ENCODE measurements at places on chromosomes 13 and 19.
A peak's percentile ranks its signal among the peaks of the same experiment; 100 is the strongest.

- no peak for DNase-seq
- H3K4me1 ChIP-seq: peaks cover 39% of the 10 kb centered on the region
Measured at GRCh38 chr19:14471436-14472187, 3.5 kb downstream of the PTGER1 start.

DNA sequence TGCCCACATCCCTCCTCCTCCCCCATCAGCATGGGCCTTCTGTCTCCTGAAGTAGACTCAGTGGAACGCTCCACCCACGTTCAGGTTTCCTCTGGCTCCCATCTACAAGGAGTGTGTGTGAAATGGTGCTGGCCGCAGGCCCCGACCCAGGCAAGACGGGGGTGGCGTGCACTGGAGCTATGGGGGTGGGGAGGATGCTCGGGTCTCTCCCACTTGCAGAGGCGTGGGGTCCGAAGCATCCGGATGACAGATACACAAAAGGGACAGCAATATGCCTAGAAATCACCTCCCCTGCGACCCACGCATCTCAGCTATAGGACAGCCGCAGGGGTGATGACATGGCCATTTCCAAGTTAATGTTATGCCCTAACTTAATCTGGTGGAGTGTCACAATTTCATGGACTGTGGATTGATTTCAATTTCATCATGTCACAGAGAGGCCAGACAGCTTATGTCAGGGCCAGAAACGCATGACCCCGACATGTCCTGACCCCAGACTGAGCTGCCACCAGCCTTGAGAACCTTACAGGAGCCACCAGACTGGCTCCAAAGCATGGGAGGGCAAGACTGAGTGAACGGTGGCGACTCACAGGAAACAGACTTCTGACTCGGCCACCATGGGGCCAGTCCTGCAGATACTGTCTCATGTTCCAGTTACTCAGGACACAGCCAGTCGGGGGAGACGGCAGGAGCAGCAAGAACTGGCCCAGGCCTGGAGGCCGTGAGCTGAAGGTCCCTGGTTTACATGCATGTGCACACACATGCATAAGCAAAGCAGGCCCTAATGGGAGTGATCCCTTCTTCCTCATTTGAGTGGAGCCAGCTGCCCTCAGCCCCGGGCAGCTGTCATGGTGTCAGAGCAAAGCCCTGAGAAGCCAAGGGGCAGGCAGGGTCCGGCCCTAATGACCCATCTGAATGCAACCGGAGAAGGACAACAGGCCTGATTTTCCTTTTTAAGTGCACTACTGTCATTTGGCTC lies 82.2 kb downstream of the SLC7A1 start:
- no peak for DNase-seq
- no peaks in the 10 kb centered on the region for H3K27me3 ChIP-seq
- peaks cover 24% of the 10 kb centered on the region for H3K36me3 ChIP-seq

- peaks cover 43% of the 10 kb centered on the region for H3K4me1 ChIP-seq
- no peak overlapping the region for H3K4me3 ChIP-seq
- DNase-seq: no peak
- H3K27me3 ChIP-seq: no peaks in the 10 kb centered on the region
- H3K27ac ChIP-seq: no peak overlapping the region
Measured at GRCh38 chr13:99051768-99052455, 74.0 kb upstream of the DOCK9 start.

- H3K27me3 ChIP-seq: no peaks in the 10 kb centered on the region
- H3K4me3 ChIP-seq: no peak overlapping the region
- H3K4me1 ChIP-seq: peaks cover 17% of the 10 kb centered on the region
- no peak for DNase-seq
Measured at GRCh38 chr13:42746866-42747265, 34.5 kb upstream of the FAM216B start.

DNA sequence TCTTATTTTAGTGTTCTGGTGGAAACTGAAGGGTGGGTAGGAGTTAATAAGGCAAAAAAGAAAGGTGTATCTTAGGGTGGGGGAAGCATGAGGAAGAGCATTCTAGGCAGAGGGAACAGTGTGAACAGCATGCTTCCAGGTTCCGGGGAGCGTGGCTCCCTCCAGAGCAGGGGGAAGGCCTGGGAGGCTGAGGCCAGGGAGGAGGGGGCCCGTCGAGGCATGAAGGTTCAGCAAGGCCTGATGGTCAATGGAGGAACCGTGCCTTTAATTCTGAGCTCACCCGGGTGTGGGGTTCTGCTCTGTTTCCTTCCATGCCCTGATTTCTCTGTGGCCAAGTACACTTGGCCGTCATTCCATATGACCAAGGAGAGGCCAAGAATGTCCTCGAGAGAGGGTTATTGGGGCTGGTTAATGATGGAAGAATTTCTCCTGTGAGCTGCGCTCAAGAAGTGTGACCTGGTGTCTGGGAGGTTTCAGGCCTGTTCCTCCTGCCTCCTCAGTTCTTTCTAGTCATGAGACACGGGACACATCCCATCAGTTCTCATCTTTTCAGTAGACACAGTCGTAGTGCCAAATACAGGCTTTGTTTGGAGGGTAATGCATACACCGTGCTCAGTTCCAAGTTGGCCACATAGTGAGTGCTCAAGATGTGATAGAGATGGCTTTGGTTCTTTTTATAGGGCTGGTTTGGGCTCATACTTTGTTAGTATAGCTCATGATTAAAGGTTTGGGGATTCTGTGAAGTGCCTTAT lies 73.6 kb downstream of the SIPA1L3 start:
- no peak for DNase-seq
- peaks cover 8% of the 10 kb centered on the region for H3K4me1 ChIP-seq
- H3K4me3 ChIP-seq: no peak overlapping the region
- no peak overlapping the region for H3K27ac ChIP-seq

DNA sequence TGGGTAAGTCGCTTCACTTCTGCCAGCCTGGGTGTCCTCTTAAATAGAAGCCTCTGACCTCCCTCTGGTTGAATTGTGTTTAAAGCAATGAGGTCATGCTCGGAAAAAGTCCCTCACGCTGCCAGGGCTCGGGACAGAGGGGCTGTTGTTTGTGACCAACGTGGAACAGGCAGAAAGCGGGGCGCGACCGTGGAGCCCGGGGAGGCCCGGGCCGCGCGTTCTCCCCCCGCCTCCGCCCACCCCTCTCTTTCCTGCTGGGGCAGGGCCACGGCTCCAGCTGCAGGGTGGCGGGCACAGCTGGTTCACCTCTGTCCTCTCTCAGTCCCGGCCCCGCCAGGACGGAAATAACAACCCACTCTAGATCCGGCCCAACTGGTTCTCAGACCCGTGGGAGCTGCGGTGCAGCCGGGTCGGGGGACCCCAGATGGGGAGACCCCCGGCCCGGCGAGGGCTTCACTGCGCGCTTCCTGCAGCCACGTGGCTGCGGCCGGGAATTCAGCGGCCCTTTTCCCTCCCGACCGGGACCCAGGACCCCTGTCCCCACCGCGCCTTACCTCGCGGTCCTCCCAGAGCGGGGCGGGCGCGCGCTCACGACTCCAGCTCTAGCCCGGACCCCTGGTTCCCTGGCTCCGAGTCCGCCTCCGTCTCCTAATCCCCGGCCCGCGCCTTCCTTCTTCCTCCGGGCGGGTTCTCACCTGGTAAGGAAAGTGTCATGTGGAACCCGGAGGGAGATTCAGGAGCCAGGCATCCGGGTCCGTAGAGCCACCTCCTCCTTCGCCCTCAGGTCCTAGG lies 1.9 kb downstream of the CDC42EP5 start:
- H3K27ac ChIP-seq: peak overlapping the region; percentile 90
- DNase-seq: peak; percentile 52
- peaks cover 44% of the 10 kb centered on the region for H3K4me1 ChIP-seq
- H3K36me3 ChIP-seq: no peaks in the 10 kb centered on the region
- H3K4me3 ChIP-seq: peak overlapping the region; percentile 68

- peak overlapping the region; percentile 96 for H3K27ac ChIP-seq
- H3K4me1 ChIP-seq: peaks cover 76% of the 10 kb centered on the region
- H3K36me3 ChIP-seq: peaks cover 8% of the 10 kb centered on the region
- no peaks in the 10 kb centered on the region for H3K27me3 ChIP-seq
Measured at GRCh38 chr13:80341756-80342370, 937 bp upstream of the SPRY2 start.

- H3K27me3 ChIP-seq: no peaks in the 10 kb centered on the region
- H3K36me3 ChIP-seq: no peaks in the 10 kb centered on the region
- peaks cover 31% of the 10 kb centered on the region for H3K4me1 ChIP-seq
- peak overlapping the region; percentile 68 for H3K27ac ChIP-seq
Measured at GRCh38 chr19:34661357-34661756, 15.6 kb downstream of the SCGB2B2 start.

DNA sequence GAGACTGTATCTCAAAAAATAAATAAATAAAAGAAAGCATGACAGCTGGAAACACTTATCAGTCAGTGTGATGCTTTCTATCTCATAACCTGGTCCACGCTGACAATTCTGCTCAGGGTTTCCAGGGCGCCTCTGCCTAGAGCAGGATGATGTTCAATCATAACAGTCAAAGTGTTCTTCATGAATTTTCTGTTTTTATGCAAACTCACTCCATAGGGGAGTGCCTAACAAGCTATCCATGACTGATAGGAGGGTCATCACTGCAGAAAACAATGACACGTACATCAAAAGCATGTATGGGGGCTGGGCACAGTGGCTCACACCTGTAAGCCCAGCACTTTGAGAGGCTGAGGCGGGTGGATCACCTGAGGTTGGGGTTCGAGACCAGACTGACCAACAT lies 41.4 kb upstream of the ZNF83 start:
- no peak overlapping the region for H3K27ac ChIP-seq
- no peak for DNase-seq
- peaks cover 6% of the 10 kb centered on the region for H3K36me3 ChIP-seq
- no peak overlapping the region for H3K4me3 ChIP-seq
- no peaks in the 10 kb centered on the region for H3K4me1 ChIP-seq
- H3K27me3 ChIP-seq: no peaks in the 10 kb centered on the region

- no peaks in the 10 kb centered on the region for H3K36me3 ChIP-seq
- H3K4me3 ChIP-seq: no peak overlapping the region
- H3K27ac ChIP-seq: no peak overlapping the region
- no peaks in the 10 kb centered on the region for H3K27me3 ChIP-seq
- DNase-seq: no peak
- H3K4me1 ChIP-seq: no peaks in the 10 kb centered on the region
Measured at GRCh38 chr13:50171590-50172282, 156.5 kb downstream of the KCNRG start.

GRCh38 chr19:36047835-36048234 lies 6.2 kb downstream of the THAP8 start:
- no peak for DNase-seq
- no peak overlapping the region for H3K4me3 ChIP-seq
- H3K27me3 ChIP-seq: no peaks in the 10 kb centered on the region
- no peaks in the 10 kb centered on the region for H3K36me3 ChIP-seq

- no peak overlapping the region for H3K27ac ChIP-seq
- peaks cover 36% of the 10 kb centered on the region for H3K4me1 ChIP-seq
- no peak overlapping the region for H3K4me3 ChIP-seq
Measured at GRCh38 chr13:95295026-95295425, 6.2 kb downstream of the ABCC4 start.

DNA sequence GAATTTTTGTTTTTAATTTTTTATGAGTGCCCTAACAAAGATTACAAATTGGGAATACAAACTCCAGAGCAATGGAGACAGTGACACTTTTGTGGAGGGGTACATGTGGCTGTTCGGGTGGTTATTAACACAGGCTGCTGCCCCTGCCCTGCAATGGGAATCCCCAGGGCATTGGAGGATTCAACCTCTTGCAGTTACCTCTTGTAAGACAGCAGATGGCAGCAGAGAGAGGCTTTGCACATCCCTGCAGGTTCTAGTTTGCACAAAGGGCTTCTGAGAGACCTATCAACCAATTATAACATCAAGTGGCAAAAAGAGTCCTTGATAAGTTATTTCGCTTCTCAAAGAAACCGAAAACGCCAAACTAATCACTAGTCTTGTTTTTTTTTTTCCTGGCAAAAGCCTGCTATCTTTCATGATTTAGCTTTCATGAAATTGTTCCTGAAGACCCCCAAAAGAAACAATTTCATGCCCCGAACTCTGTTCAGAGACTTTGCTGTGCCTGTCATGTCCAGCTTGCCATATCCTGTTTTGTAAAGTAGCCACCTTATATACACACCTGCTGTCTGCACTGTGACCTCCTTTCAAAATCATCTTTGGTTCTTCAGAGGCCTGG lies 10.4 kb downstream of the GJB2 start:
- H3K4me3 ChIP-seq: no peak overlapping the region
- H3K27ac ChIP-seq: no peak overlapping the region
- no peaks in the 10 kb centered on the region for H3K36me3 ChIP-seq
- H3K4me1 ChIP-seq: peaks cover 12% of the 10 kb centered on the region
- no peak for DNase-seq

DNA sequence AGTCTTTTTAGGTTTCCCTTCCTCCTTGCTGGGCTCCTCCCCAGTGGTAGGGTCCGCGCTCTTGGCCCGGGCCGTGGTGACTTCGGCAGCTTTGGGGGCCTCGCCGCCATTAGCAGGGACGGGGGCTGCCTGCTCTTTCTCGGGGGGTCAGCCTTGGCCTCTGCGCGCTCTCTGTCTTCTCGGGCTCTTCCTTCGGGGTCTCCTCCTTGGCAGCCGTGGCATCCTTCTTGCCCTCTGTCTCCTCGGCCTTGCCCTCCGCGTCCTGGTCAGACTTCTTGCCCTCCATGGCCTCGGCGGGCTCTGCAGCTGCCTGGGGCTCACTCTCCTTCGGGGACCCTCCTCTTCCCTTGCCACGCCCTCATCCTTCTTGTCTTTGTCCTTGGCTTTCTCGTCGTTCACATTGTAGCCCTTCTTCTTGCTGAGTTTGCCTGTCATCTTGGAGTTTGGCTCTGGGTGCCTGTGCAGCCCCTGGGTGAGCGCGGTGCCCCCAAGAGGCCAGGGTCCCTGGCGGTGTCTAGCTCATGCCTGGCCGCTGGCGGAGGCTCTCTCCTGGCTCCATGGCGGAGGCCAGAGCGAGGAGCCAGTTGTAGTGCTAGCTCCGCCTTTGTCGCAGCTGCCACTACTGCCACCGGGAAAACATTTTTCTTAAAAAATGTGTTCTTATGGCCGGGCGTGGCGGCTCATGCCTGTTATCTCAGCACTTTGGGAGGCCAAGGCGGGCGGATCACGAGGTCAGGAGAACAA lies 283.0 kb upstream of the SGCG start:
- no peaks in the 10 kb centered on the region for H3K27me3 ChIP-seq
- no peak overlapping the region for H3K4me3 ChIP-seq
- no peaks in the 10 kb centered on the region for H3K36me3 ChIP-seq
- no peak for DNase-seq
- no peaks in the 10 kb centered on the region for H3K4me1 ChIP-seq

GRCh38 chr19:33806434-33806881 lies 9.8 kb downstream of the KCTD15 start:
- H3K27me3 ChIP-seq: no peaks in the 10 kb centered on the region
- no peak overlapping the region for H3K4me3 ChIP-seq
- no peak overlapping the region for H3K27ac ChIP-seq
- H3K36me3 ChIP-seq: peaks cover 36% of the 10 kb centered on the region

GRCh38 chr13:50449465-50449864 lies 394.0 kb downstream of the DLEU7 start:
- peaks cover 45% of the 10 kb centered on the region for H3K4me1 ChIP-seq
- DNase-seq: no peak
- no peaks in the 10 kb centered on the region for H3K27me3 ChIP-seq
- no peak overlapping the region for H3K27ac ChIP-seq
- no peaks in the 10 kb centered on the region for H3K36me3 ChIP-seq
